ENCODE measurements at places on chromosomes 3 and 15. TPM values are rescaled to one million over a fixed set of nuclear protein-coding genes. Genes with fewer than 3 reads are reported as not detected.

Gene GNAT1
- total RNA-seq = not detected

Gene LEKR1
- total RNA-seq = 0.59 TPM

Gene TLNRD1
- 9.5 TPM for total RNA-seq

Gene RBP2
- total RNA-seq = not detected

Gene PYGO1
- 10.4 TPM for total RNA-seq

Gene SLC12A1
- not detected for total RNA-seq

Gene ATP13A4
- total RNA-seq = 0.89 TPM

Gene LRTM1
- total RNA-seq = not detected

Gene SCN10A
- not detected for total RNA-seq

Gene ATP13A5
- total RNA-seq = not detected

Gene ADAMTS9
- 6.5 TPM for total RNA-seq

Gene PLSCR2
- total RNA-seq = not detected

Gene RTP3
- total RNA-seq = not detected

Gene PP2D1
- total RNA-seq = not detected

Gene CYP1A2
- not detected for total RNA-seq

Gene WNT5A
- 77.3 TPM for total RNA-seq

Data from smooth muscle cell of the umbilical artery (primary cell).